AML-193 (cell line): ENCODE measurements at places on chromosomes 5 and 9.

GRCh38 chr5:149153193-149153750 lies 12.0 kb downstream of the ABLIM3 start:
- no peak for DNase-seq

DNA sequence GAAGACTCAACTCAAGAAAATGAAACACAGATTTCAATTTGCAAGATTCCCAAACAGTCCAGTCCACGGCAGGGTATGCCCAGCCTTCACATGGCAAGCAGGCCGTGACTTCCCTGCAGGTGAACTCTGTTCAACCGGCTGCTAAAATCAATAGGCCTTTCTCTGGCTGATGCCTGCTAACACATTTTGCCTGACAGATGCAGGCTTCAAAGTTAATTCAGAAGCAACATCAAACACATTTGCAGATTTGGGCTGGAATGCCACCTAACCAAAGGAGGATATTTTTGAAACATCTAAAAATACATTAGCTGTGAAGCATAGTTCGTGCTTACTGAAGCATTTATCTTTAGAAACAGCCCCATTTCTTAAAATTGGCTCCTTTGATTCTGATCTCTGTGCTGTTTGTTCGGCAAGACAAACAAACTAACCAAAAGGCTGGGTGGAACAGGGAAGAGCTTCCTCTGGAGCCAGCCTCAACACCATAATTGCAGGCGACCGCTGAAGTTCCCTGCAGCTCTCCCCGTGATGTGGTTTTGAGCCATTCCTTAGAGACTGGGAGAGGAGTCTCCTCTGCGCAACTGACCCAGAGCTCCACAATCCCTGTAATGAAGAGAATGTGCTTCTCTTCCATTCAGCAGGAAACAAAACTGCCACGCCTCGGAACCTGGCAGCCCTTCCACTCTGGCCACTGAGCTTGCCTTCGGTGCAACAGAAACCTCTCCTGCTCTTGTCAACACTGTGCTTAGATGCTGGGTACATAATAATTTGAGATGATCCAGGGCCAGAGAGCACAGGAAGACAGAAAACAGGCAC lies 126.5 kb downstream of the MYO10 start:
- DNase-seq: no peak

DNA sequence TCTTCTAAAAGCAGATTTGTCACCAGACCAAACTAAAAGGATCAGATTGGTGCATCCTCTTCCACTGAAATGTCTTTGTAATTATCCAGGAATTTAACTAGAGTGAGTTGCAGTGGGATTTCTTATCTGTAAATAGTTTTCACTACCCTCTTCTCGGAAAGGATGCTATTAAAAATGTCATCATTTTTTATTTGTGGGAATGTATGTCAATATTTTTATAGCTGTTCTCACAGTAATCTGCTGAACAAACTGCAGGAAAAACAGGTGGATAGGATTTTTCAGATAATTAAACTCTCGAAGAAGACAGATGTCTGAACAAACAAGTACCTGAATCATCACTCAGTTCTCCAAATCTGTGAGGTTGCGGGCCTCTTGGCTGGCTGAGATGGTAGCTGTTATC lies 62.7 kb downstream of the RAB14 start:
- DNase-seq: no peak

DNA sequence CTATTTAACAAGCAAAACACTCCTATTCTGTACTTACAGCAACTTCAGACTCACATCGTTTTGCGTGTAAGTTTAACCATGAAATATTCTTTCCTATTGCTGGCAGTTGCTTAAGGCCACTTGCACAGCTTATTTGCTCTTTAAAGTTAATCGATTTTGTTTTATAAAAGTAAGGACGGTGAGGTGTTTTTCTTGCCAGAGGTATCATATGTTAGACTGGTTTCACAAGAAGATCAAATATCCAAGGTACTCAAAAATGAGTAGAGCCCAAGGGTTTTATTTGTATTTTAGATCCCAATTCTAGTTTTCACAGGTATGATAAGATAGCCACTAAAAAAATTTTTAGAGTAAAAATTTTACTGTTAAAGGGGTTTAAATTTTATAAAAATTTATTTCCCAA lies 16.2 kb downstream of the CLINT1 start:
- no peak for DNase-seq

- no peak for DNase-seq
These were observed 113.8 kb downstream of the ZNF462 start for GRCh38 chr9:106976772-106977171.

DNA sequence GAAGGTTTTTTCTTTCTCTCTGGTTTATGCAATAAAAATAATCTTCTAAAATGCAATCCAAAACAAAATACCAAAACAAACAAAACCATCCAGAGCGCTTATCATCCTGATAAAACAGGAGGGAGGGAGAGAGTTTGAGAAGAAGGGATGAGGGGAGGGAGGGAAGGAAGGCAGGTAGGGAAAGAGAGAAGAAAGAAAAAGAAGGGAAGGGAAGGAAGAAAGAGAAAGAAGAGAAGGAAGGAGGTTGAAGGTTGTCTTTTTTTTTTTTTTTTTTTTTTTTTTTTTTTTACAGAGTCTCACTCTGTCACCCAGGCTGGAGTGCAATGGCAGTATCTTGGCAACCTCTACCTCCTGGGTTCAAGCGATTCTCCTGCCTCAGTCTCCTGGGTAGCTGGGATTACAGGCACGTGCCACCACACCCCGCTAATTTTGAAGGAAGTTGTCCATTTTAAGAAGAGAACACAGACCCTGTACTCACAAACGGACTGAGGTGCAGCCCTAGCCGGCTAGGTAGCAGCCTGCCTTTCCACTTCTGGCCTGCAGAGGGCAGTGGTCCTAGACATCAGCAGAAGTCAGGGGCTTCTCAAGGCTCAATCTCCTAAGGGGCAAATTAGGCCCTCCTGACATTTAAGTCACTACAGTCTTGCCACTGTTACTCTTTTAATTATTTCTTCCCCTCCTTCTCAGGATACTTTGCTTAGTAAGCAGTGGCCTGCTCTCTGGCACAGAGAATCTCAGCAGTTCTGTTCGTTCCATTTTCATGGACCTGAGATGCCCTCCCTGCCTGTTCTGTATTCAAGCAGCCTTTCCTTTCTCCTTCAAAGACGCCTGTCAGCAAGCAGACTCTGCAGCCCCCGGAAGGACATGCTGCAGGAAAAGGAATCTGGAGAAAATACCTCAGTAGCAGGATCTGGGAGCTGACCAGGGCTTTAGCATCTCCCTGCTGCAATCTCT lies 76.4 kb downstream of the EPB41L4B start:
- DNase-seq: peak; percentile 35

DNA sequence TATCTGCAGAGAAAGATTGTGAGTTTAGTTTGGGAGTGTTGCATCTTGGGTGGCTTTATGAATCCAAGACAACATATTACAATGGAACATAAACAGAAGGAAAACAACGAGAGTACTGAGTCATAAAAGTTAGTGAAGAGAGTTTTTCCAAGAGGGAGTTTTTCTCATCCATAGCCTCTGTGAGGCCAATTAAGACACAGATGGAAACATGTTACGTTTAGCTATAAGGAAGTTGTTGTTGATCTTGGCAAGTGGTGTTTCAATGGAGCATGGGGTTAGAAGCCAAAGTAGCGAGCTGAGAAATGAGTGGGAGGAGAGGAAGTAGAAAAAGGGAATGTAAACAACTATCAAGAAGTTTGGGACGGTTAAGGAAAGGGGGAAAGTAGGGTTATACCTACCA lies 53.3 kb upstream of the SPATA31D4 start:
- DNase-seq: no peak

DNA sequence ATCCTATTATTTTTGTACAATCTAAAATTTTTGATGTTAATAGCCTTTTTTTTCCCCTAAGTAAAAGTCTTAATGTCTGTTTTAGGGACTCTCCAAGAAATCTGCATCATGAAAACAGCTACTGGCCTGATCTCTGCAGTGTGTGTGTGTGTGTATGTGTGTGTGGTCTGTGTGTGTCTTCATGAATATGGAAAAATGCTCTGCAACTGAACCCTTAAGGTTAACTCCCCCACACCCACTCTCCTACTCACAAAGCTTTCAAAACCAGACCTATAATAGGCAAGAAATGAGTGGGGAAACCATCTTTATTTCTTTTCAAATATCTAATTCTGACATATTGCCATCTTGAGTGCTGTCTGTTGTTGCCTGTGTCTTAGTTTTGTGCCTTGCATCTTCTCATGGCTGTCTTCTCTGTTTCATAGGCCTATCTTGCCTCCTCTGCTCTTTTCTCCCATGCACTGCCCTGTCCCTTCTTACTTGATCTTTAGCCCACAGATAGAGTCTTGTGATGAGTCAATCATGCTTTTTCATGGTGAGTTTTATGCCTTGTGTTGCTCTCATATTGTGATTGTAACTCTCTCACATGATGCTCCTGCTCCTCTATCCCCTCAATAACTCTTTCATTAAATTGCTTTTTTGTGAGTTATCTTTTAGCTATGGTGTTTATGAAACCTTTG lies 68.3 kb downstream of the CHSY3 start:
- no peak for DNase-seq

DNA sequence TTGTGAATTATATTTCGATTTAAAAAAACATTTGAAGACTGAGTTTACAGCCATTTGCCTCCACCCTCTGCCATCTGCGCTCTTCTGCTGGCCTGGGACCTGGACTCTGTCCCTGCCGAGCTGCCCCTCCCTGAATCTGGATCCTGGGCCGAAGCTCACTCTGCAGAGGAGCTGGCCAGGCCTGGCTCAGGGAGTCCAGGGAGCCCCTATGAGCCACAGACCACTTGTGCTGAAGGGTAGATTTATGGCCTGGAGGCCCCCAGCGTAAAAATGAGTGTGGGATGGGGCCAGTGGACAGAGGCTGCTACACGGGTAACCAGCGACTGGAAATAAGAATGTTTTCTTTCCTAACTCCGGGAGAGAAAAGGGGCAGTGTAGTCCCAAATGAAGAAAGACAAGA lies 129.8 kb downstream of the FGF18 start:
- DNase-seq: no peak

DNA sequence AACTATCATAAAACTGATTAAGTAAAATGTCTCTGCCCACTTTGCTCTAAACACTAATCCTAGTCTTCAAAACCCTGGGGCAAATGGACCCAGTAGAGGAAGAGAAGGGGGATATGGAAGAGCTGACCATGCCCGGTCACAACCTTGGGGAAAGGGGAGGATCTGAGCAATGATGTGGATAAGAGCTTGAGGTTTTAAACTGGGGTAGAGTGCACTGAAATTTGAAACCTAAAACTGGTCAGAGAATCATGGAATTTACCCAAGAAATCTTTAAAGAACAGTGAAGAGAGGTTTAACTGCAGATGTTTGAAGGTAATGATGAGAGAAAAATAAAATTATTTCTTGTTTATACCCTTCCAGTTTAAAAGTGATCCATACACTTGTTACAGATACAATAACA lies 110.8 kb downstream of the MRPS30 start:
- DNase-seq: no peak

GRCh38 chr9:31958572-31958971 lies 425.9 kb upstream of the ACO1 start:
- DNase-seq: no peak

GRCh38 chr5:116454417-116454927 lies 120.2 kb downstream of the SEMA6A start:
- peak; percentile 74 for DNase-seq

- no peak for DNase-seq
These were observed 1474.3 kb upstream of the CDH9 start for GRCh38 chr5:28512648-28513047.

DNA sequence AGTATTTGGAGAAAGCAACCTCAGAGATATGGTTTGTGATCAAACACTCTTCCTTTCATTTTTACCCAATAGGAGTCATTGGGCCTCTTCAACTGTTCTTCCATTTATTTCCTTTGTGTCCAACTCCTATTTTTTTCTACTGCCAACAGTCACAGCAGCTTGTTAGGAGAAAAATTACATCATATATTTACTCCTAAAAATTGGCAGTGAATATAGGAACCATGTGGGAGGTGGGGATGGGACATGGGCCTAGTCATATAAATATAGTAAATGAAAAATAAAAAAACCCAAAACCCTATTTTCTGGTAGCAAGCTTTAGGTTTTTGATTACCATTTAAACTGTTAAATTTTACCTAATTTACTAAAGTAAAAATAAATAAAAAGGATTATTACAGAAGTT lies 134.9 kb upstream of the MPDZ start:
- DNase-seq: no peak

DNA sequence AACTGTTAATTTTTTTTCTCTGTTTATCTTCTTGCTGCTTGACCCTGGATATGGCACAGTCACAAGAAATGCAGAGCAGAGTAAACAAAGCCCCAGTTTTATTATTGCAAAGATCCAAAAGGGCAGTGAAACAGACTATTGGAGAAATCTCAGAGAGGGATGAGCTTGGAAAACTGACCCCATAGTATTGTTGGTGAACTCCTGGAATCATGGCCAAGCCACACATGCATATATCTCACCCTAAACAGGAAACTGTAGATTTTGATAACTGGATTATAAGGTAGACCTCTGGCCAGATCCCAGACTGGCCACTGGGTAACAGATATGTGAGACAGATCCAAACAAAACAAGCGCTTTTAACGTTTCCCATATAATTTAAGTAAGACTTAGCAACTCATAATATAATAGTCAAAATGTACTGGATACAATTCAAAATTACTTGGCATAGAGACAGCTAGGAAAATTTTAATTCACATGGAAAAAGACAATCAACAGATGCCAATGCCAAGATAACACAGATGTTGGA lies 263.5 kb upstream of the SEMA6A start:
- no peak for DNase-seq

DNA sequence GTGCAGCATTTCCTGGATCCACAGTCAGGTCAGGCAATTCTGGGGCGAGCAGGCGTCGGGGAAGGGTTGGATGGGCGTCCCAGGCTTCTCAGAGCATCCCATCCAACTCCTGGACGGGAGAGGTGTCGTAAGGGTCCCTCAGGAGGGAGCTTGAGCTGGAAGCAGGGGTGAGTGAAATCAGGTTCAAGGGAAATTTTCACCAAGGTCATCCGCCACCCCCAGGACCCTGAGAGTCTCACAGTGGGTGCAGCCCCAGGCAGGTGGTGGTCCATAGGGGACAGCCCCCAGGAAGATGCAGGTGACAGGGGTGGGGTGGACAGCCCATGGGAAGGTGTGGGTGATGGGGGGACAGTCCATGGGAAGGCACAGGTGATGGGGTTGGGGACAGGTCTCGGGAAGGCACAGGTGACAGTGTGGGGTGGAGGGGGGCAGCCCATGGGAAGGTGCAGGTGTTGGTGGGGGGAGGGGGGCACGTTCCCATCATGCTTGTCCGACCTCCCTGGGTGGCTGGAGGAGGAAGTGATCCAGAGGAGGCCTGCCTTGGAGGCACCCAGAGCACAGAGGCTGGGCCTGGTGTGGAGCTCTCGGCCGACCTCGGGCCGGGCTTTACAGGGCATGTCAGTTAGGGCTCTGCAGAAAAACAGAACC lies 48.9 kb downstream of the AHRR start:
- DNase-seq: no peak
